ENCODE measurements at places on chromosomes 5 and 9. TPM values are rescaled to one million over a fixed set of nuclear protein-coding genes. Genes with fewer than 3 reads are reported as not detected.

GRCh38 chr5:180545248-180545647 lies 46.1 kb downstream of the SCGB3A1 start:
- DNase-seq = no peak

DNA sequence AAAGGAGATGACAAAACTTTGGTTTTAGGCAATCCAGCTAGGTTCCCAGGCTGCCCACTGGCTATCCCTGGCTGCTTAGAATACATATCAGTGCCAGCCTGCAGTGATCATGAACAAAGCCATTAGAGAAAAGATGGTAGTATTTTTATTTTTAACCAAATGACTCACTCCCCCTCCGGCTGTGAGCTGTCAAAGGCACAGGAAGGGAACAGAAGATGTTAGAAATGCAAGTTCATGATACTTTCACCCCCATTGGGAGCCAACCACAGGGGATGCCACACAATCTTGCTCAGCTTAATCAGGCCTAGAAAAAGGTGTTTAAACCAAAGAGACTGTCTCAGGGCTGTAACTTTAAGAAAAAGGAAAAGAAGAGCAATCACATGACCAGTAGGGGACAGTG lies 70.3 kb upstream of the ASTN2 start:
- DNase-seq = no peak

- no peak for DNase-seq
These were observed 19.6 kb upstream of the FOCAD start for GRCh38 chr9:20664501-20664900.

GRCh38 chr5:167081561-167081960 lies 1209.9 kb upstream of the WWC1 start:
- no peak for DNase-seq

GRCh38 chr5:132657676-132658380 lies at the start of gene IL13:
IL13 (plus strand) TSS chr5:132658173; CDS start chr5:132658187, 14 bp downstream.
- DNase-seq = no peak

The NSA2 gene
- polyA plus RNA-seq = 11.7 TPM

The NKD2 gene
- polyA plus RNA-seq = not detected

The LPAR1 gene
- 211 TPM for polyA plus RNA-seq
